ENCODE measurements at places on chromosomes 1 and 21.

DNA sequence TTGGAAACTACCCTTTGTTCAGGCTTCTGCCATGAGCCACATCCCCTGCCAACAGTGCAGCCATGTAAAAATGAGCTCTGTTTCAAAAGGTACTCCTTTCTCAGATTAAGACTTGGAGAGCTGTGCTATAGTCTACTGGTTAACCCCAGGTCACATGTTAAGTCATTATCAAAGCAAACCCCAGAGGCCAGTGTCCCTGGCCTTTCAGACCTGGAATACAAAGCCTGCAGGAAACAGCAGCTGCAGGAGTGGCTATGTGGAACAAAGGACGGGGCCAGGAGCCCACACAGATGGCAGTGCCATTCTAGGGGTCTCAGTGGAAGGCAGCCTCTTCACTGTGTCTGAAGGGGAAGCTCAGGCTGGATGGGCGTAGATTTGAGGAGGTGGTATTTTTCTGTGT, 6.7 kb downstream of the ZNF496 start:
- DNase-seq, result no peak

DNA sequence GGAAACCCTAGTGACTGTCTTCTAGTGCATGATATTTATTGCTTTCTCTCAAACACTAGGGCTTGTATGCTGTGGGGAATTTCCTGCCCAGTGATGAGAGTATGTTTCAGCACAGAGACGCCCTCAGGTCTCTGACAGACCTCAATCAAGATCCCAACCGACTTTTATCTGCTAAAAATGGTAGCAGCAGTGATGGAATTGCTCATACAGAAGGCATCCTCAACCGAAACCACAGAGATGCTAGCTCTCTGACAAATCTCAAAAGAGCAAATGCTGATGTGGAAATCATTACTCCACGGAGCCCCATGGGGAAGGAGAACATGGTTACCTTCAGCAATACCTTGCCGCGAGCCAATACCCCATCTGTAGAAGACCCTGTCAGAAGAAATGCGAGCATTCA, 41.3 kb downstream of the PLPPR4 start:
- DNase-seq, result no peak

- DNase-seq, result no peak
Observed at GRCh38 chr1:209527372-209527771, 56.1 kb upstream of the CAMK1G start.

DNA sequence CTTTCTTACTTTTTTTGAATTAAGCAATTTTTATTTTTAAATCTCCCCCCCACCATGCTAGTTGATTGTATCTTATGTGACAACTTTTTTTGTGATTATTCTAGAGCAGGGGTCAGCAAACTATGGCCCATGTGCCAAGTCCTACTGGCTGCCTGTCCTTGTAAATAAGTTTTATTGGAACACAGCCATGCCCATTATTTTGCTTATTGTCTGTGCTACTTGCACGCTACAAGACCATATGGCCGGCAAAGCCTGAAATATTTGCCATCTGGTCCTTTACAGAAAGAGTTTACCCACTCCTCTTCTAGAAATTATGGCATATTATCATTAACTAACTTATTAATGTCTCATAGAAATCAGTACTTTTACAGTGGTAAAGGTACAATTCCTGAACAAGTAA, 51.7 kb downstream of the AK5 start:
- no peak for DNase-seq

GRCh38 chr1:76843821-76844464, 23.3 kb upstream of the ST6GALNAC5 start:
- no peak for DNase-seq

DNA sequence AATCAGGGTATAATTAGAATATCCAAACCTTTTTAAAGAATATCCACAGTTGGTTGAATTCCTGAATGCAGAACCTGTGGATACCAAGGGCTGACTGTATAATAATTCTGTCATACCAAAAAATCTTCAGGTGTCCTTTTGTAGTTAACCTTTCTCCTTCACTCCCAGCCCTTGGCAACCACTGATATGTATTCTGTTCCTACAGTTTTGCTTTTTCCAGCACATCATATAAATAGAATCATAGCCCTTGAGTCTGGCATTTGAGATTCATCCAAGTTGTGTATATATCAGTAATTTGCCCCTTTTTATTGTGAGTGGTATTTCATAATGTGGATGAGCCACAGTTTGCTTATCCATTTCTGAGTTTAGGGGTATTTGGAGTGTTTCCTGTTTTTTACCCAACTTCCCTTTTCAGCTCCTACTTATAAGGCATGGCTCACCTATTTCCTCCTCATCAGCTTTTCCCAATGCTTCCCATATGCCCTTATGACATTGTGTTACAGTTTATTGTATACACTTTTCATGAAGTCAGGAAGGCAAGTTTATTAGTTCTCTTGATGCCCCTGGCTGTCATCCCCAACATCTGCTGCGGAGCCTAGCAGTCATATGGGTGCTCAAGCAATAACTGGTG, 35.0 kb upstream of the AGO1 start:
- DNase-seq, result no peak

- DNase-seq, result no peak
Observed at GRCh38 chr1:58447042-58447441, 99.5 kb downstream of the OMA1 start.

GRCh38 chr1:237759377-237759776, 131.3 kb downstream of the ZP4 start:
- DNase-seq, result no peak

GRCh38 chr1:97640677-97641076, 280.2 kb downstream of the DPYD start:
- DNase-seq, result no peak

GRCh38 chr1:93716941-93717368, 35.3 kb upstream of the BCAR3 start:
- DNase-seq, result no peak

GRCh38 chr1:205928317-205928716, 14.9 kb downstream of the SLC26A9 start:
- no peak for DNase-seq

DNA sequence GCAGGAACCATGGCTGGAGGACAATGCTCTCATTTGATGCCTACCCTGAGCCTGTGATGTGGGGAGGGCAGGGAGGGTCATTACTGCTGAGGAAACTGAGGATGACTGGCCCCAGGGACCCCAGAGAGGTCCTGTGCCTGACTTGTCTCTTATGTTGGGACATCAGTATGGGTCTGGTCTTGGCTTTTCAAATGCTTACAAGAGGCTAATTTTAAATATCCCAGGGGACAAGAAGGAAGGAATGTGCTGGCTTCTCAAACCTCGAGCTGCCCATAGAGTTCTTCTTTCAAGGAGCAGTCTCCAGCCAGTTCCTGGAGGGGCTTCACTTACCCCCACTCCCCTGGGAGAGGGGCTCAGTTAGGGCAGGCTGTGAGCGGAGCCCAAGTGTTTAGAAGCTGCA, 168.2 kb downstream of the TRABD2B start:
- DNase-seq, result no peak

DNA sequence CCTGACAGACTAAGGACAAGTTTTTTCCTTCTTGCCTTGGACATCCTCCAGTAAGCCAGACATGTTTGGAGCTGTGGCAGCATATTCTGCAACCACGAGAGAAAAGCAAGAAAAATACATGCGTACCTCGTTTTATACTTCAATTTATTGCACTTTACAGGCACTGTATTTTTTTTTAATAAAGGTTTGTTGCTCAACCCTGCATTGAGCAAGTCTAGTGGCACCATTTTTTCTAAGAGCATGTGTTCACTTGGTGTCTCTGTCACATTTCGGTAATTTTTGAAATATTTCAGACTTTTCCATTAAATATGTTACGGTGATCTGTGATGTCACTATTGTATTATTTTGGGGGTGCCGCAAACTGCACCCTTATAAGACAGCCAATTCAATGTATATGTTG, 2.1 kb upstream of the SSX2IP start:
- DNase-seq, result no peak

DNA sequence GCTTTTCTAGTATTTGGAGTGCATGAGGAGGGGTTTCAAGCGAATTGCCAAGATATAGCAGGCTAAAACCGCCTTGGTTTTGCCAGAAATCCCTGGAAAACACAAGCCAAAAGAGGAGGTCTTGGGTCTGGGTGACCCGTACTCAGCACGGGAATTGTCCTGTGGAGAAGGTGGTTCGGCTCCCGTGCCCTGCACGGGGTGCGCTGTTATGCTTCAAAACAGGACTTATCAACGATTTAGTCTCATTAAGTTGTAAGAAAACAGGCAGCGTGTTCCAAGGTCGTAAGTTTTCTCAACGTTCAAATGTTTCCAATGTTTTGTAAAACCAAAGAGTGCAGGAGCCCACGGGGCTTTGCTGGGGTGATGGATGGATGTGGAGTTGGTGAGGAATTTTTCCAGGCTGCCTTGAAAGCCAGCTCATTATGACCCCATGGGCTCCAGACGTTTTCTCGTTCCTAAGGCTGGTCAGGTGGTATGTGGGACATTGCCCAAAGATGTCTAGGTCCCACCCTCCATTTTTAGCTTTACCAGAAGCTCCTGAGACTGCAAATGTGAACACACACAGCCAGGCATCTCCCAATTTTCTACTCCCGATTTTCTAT, 75.4 kb upstream of the CLDN14 start:
- no peak for DNase-seq

DNA sequence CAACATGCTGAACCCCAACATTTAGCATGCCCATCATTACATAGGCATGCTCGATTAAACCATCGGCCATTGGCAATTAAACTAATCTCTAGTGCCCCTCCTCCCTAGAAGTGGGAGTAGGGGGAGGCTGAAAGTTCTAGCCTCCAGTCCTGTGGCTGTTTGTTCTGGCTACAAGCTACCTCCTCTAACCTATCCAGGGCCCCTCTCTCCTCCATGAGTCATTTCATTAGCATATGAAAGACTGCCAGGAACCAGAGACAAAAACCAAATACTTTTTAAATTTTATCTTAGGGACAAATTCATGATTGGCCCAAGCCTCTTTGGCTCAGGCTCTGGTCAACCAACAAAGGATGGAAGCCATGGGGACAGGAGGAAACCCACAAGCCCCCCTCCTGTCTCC, 231.1 kb downstream of the CACNA1E start:
- no peak for DNase-seq

GRCh38 chr21:28793043-28793442, 199.6 kb downstream of the LTN1 start:
- DNase-seq, result no peak

- no peak for DNase-seq
Observed at GRCh38 chr1:234401658-234402057, 28.4 kb downstream of the COA6 start.

All from stimulated activated CD8-positive, alpha-beta memory T cell treated with anti-CD3 and anti-CD28 coated beads, Interleukin-15, amount 100 ng/mL, for 24 hours (primary cell).